ENCODE measurements at places on chromosomes 3 and 15. TPM values are rescaled to one million over a fixed set of nuclear protein-coding genes. Genes with fewer than 3 reads are reported as not detected.

Gene TPRG1
- total RNA-seq: 2.9 TPM

Gene FGF7
- 0.07 TPM for total RNA-seq

Gene ADAMTS7
- 0.15 TPM for total RNA-seq

Gene NECTIN3
- total RNA-seq: 6.2 TPM

Gene NEK11
- total RNA-seq: 1.9 TPM

Gene TTC21A
- 6.1 TPM for total RNA-seq

Gene STAG1
- 45.2 TPM for total RNA-seq

Gene PRR20G
- total RNA-seq: not detected

Gene GNAT1
- total RNA-seq: not detected

Gene FRMD5
- not detected for total RNA-seq

Gene SPATA12
- total RNA-seq: not detected

Gene RGMA
- total RNA-seq: 0.07 TPM

Gene TRH
- not detected for total RNA-seq

Gene ELP6
- 46.1 TPM for total RNA-seq

Gene PDCD7
- total RNA-seq: 42.4 TPM

Gene GUCA1C
- not detected for total RNA-seq

Gene SV2B
- total RNA-seq: 0.02 TPM

Gene IQCH
- 1.3 TPM for total RNA-seq

Gene AHSG
- not detected for total RNA-seq

Gene LRRC58
- 23.4 TPM for total RNA-seq

Gene KNSTRN
- total RNA-seq: 42.7 TPM

Gene SCAANT1
- not detected for total RNA-seq

Gene ATP2C1
- total RNA-seq: 68.7 TPM

Gene RBPMS2
- total RNA-seq: not detected

Gene POLQ
- total RNA-seq: 27.1 TPM

Gene CFAP92
- not detected for total RNA-seq

Gene CCDC39
- not detected for total RNA-seq

Gene AP3S2
- 28.5 TPM for total RNA-seq

Gene KLHL18
- 31.8 TPM for total RNA-seq

Gene ACAA1
- 85.8 TPM for total RNA-seq

Gene BBX
- 40.2 TPM for total RNA-seq

Gene ARGFX
- total RNA-seq: not detected

Data from T-helper 1 cell treated with Interleukin-12 subunit alpha and Interleukin-12 subunit beta and Interleukin-4 antibody, amounts not matched to agents 30 ng/mL and 1 ng/mL, for 36 hours (primary cell).